ENCODE measurements at places on chromosomes 6 and 20. TPM values are rescaled to one million over a fixed set of nuclear protein-coding genes. Genes with fewer than 3 reads are reported as not detected.

EPPIN gene
- total RNA-seq: not detected

PCK1 gene
- 5.4 TPM for total RNA-seq

EDN1 gene
- 0.15 TPM for total RNA-seq

DNA sequence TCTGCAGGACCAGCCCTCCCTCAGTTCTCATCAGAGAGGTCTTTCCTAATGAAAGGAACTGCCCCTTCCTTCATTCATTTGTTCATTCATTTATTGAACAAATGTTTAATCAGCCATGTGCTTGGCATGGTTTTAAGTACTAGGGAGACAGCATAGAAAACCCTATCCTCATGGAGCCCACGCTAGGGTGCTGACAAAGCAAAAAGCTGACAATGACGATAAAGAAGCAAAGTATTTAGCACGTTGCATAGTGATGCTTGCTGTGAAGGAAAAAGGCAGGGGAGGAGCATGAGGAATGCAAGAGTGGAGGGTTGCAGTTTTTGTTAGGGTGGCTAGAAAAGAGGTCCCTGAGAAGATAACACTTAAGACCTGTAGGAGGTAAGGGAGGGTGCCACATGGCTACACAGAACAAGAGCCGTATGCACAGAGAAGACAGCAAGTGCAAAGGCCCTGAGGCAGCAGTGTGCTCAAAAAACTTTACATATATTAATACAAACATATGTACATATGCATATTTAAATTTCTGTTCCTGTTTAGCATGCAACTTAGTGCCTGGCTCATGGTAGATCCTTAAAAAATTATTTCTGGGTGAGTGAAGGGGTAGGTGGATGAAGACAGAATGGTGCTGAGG, 98.9 kb downstream of the EYA2 start:
- peaks cover 2% of the 10 kb centered on the region for H3K27me3 ChIP-seq
- no peak overlapping the region for H3K4me3 ChIP-seq
- H3K27ac ChIP-seq: no peak overlapping the region
- no peaks in the 10 kb centered on the region for H3K36me3 ChIP-seq
- no peaks in the 10 kb centered on the region for H3K4me1 ChIP-seq

DNA sequence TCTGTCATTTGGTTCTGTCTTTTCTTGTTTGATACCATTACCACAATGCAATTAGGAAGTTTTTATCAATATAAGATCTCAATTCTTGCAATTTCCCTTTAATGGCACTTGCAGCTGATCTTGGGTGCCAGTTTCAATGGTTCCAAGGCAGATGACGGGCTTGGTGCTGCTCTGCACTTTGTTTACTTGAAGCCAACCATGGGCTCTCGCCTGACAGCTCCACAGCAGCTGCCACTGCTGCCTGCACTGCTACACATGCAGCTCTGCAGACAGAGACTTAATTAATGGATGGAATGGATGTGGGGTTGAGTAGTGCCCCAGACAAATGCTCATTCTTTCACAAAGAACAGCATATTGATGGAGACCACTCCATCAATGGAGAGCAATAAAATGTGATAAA, 1024.3 kb upstream of the EPHA7 start:
- no peak overlapping the region for H3K27ac ChIP-seq
- H3K36me3 ChIP-seq: no peaks in the 10 kb centered on the region
- no peak for DNase-seq
- no peaks in the 10 kb centered on the region for H3K27me3 ChIP-seq

- no peaks in the 10 kb centered on the region for H3K27me3 ChIP-seq
- no peak overlapping the region for H3K27ac ChIP-seq
- DNase-seq: no peak
- no peak overlapping the region for H3K4me3 ChIP-seq
- H3K36me3 ChIP-seq: no peaks in the 10 kb centered on the region
Observed at GRCh38 chr6:102918161-102918560, 1524.7 kb downstream of the GRIK2 start.

DNA sequence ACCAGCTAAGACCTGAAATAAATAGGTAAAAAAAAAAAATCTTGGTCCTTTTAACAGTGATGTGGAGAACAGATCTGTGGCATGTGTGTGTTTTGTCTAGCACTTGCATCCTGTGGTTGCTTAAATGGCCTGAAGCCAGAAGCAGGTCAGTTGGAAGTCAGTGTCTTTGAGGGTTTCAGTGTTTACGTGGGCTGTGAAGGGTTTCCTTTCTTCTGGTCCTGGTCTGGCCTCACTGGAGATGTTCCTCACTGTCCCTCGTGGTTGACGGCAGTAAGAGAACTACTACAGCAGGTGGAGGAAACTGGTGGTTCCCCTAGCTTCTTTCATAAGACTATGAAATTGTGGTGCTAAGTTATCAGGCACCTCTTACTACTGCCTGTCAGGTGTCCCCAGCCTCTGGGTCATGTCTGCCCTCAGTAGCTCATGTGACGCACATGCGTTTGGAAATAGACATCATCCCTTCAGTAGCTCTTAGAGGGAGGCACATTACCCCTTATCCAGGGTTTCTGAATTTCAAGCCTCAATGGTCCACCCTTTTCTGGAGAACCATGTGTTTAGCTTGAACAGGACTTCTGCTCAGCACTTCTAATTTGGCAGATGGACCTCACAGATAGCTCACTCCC, 59.4 kb upstream of the SCP2D1 start:
- H3K4me1 ChIP-seq: peaks cover 13% of the 10 kb centered on the region
- DNase-seq: no peak
- H3K36me3 ChIP-seq: no peaks in the 10 kb centered on the region
- H3K4me3 ChIP-seq: no peak overlapping the region
- no peaks in the 10 kb centered on the region for H3K27me3 ChIP-seq
- H3K27ac ChIP-seq: no peak overlapping the region

DNA sequence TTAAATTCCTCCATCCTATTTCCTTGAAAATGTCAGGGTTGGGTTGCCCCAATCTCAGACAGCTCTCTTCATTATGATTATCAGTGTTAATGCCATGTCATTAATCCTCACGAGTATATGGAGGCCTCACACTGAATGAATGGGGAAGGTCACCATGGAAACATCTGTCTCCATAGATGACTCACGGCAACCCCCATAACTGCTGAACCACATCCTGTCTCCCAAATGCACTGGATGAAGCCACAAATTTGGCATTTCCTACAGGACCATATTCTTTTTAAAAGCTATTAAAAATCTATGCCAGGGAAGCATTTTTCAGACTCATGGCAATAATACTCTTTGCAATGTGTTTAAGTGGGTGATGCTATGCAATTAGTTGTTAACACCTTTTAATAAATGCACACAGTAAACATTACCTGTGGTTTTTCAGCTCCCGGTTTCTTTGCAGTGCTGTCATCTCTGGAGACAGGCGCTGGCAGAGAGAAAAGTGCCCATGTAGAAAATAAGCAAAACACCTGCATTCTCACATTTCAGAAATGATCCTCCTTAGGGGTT, 80.1 kb upstream of the PTPRK start:
- no peaks in the 10 kb centered on the region for H3K4me1 ChIP-seq
- H3K4me3 ChIP-seq: no peak overlapping the region
- H3K36me3 ChIP-seq: no peaks in the 10 kb centered on the region

DNA sequence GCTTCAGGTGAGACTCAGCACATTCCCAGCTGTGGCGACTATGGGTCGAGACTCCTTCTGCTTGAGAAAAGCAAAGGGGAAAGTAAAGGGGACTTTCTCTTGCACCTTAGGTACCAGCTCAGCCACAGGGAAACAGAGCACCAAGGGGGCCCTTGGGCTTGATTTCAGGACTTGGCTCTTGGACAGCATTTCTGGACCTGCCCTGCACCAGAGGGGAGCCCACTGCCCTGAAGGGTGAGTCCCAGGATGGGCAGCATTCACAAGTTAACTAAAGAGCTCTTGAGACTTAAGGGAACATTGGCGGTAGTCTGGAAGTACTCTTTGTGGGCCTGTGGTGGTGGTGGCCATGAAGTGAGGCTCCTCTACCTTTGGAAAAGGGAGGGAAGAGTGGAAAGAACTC, 50.3 kb upstream of the RCAN2 start:
- DNase-seq: no peak
- no peak overlapping the region for H3K4me3 ChIP-seq
- no peak overlapping the region for H3K27ac ChIP-seq
- no peaks in the 10 kb centered on the region for H3K36me3 ChIP-seq
- no peaks in the 10 kb centered on the region for H3K27me3 ChIP-seq

- H3K4me3 ChIP-seq: peak overlapping the region; percentile 61
- H3K27ac ChIP-seq: peak overlapping the region; percentile 71
- H3K27me3 ChIP-seq: no peaks in the 10 kb centered on the region
- peaks cover 27% of the 10 kb centered on the region for H3K4me1 ChIP-seq
- DNase-seq: no peak
- peaks cover 3% of the 10 kb centered on the region for H3K36me3 ChIP-seq
Observed at GRCh38 chr6:27694547-27694874, 217.7 kb downstream of the OR2B2 start.

Data from HepG2 (cell line).